ENCODE measurements at places on chromosomes 5 and 9.

GRCh38 chr5:173450188-173450587 is 122.0 kb upstream of the STC2 start:
- no peak for DNase-seq

GRCh38 chr5:61670941-61671340 is 338.9 kb downstream of the ZSWIM6 start:
- DNase-seq, result no peak

DNA sequence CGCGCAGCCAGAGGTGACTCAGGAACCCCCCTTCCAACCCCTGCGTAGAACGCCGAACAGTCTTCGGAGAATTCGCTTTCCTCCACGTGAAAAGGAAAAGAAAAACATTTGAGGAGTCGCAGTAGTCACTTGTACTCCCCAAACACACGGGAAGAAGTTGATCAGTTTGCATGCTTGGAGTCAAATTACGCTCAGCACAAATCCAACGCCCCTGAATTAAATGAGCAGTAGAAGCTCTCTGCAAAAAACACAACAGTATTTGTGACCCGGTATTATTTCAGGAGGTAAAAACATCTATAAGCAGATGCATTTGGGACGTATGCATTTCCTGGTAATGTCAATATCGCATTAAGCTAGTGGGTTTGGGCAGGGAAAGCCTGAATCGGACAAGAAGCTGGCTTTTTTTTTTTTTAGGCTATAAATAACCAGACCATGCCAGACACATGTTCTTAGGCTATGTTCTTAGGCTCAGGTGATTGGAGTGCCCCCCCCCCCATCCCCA is 854 bp upstream of the ARL15 start:
- peak; percentile 27 for DNase-seq

- no peak for DNase-seq
These were observed 56.8 kb upstream of the SYNPO start for GRCh38 chr5:150583541-150584225.

DNA sequence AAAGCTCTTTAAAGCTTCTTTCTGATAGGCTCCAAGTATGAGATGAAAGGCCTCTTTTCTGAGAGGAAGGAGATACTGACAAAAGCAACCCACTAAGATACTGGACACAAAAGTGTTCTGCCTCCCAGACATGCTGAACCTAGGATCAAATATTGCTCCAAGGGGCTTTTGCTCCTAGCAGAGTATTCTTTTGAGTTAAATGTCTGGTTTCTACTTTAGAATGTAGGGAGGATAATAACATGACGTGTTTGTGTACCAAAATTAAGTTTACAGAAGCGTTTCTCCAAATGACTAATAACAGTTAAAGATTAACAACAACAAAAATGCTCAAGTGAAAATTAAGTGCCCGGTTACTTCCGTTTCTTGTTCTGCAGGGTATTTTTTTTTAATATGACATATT is 2293.3 kb upstream of the C9orf72 start:
- no peak for DNase-seq

GRCh38 chr5:115842089-115842935 is 577 bp downstream of the AP3S1 start:
- peak; percentile 75 for DNase-seq

GRCh38 chr5:83568186-83568585 is 96.6 kb downstream of the VCAN start:
- DNase-seq, result peak; percentile 57

DNA sequence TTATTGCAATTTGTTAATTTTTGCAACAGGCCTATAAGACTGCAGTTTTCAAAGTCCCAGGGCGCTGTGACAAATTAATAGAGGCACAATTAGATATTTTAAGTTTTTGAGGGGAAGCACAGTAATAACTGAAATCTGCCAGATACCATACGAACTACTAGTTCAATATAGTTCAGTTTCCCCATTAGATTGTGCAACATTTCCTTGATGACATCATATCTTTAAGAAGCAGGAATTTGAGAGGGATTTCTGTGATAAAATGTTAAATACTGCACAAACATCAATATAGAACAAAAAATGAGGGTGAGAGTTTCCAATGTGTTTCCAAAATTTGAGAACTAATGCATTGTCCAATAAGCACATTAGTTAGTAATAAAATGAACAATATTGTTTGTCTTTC is 56.7 kb upstream of the GRIN3A start:
- no peak for DNase-seq

DNA sequence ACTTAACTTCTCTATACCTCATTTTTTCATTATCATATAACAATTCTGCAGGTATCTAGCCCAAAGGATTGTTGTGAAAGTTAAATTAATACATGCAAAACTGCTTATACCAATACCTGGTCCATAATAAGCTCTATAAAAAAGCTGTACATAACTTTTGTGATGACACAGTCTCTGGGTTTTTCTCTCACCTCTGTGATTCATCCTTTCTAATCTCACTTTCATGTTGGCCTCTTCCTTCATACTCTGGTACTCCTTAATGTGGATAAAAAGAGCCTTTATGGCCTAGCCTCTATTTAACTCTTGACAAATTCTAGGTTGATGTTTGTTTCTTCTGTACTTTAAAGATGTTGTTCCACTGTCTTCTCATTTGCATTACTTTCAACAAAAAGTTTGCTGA is 162.9 kb upstream of the ACOT12 start:
- DNase-seq, result no peak

GRCh38 chr9:16964228-16964627 is 93.8 kb upstream of the BNC2 start:
- DNase-seq, result no peak

DNA sequence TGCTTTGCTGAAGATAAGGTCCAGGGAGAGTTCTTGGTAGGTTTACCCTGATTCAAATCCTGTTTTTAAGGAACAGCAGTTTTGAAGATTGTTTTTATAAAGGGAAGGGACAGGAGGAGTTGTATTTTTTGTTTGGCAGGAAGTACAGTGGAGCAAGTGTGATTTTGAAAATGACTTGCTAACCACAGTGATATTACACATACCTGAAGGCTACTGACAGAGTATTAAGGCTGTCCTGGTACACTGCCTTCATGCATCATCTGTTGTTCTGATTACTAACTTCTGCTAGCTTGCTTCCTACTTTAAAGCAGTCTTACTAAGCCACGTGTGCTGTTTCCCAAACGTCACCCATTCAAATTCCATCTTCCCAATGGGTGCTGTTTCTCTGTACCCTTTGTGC is 559.5 kb upstream of the SGCD start:
- DNase-seq, result no peak

GRCh38 chr9:71604197-71605063 is 163.9 kb downstream of the CEMIP2 start:
- peak; percentile 82 for DNase-seq

- DNase-seq, result no peak
These were observed 6.4 kb upstream of the AGPAT2 start for GRCh38 chr9:136693490-136694162.

- DNase-seq, result peak; percentile 10
These were observed 229.2 kb upstream of the MAP3K1 start for GRCh38 chr5:56585999-56586691.

DNA sequence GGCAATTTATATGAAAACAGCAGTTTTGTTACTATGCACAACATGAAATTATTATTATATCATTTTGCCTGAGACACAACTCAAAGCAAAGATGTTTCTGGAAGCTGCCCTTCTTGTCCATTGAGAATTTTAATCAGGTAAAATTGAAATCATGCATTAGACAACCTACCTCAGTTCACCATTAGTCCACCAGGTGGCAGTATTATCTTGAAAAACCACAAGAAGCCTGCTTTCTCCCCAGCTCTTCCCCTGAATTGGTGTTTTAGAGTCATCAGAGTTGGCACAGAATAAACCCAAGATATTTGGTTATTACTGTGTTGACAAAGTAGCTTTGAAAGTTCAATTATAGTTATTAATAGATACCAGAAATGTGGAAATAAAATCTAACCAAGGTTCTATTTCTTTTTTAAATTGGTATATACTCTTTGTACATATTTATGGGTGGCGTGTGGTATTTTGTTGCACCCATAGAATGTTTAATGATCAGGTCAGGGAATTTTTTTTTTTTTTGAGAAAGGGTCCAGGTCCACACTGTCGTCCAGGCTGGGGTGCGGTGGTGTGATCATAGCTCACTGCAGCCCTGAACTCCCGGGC is 25.7 kb downstream of the UTP15 start:
- peak; percentile 92 for DNase-seq

- no peak for DNase-seq
These were observed 247.5 kb downstream of the TMEM161B start for GRCh38 chr5:88021141-88021540.

DNA sequence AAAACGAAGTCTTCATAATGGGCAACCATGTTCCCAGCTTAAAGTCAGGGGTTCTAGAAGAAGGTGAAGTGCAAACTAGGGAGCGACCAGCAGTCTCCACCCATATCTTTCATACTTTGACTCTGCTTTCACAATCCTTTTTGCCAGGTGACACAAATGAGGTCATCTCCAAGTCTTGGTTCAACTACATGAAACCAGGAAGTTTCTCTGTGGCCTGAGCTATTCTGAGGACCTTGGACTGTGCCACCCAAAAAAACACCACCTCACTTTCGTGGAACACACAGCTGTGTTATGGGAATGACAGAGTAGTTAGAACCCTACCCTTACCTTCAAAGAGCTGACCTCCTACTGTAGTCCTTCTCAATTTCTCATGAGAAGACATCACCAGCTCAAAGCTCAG is 309.2 kb downstream of the AGTPBP1 start:
- no peak for DNase-seq

DNA sequence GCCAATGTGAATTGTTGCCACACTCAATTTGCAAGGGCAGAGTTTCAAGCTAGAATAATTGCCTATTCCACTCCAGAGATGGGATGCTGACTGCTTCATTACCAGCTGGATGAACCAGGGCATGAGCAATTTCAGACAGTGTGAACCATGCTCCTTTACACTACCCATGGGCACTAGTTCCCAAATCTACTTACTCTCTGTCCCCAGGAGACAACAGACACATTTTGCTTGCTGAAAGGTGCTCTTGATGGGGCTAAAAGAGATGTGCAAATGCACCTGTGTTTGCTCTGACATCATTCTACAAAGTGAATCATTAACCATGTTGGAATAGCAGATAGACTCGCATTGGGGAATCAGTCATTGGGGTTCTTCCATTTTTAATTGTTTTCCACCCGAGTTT is 522.3 kb upstream of the NUDT12 start:
- DNase-seq, result no peak

GRCh38 chr5:93874080-93874479 is 132.7 kb upstream of the POU5F2 start:
- DNase-seq, result peak; percentile 74

DNA sequence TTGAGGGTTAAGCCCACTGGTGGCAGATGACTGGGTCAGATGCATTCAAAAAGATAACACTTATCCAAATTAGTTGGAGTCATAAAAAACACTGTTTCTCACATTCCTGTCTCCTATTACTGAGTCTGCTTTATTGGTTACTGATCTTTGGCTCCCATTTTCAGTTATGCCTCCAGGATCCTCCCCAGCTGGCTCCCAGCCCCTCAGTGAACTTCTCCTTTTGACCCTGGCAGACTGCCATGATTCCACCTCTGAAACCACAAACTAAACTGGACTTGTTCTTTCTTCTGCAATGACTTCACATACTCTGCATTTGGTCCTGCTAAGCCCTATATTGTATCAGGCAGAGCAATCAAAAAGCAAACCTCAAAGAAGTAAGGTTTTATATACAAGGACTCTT is 860.8 kb upstream of the DMAC1 start:
- no peak for DNase-seq

DNA sequence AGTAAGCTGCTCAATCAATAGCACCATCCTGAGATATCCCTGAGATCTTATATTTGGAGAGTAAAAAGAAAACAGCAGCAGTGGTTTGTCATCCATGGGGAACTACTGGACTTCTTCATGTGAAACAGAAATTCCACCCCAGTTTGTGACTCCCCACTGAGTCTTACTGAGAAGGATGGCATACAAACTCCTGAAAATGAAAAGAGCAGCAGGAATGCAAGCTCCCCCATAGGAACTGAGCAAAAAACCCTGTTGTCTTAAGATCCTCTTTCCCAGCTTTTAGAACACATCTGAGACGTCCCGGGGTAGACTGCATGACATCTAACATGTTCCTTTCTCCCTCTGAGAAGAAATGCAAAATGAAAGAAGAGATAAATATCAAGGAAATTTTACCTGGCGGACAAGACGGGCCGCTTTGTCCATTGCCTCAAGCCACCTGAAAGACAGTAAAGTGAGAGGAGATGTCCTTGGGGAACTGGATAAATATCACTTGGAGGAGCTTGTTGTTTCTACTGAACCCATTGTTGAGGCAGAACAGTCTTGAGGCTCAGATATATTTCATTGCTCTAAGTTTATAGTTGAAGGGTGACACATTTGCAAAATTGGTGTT is 117.1 kb downstream of the NUDT12 start:
- no peak for DNase-seq

DNA sequence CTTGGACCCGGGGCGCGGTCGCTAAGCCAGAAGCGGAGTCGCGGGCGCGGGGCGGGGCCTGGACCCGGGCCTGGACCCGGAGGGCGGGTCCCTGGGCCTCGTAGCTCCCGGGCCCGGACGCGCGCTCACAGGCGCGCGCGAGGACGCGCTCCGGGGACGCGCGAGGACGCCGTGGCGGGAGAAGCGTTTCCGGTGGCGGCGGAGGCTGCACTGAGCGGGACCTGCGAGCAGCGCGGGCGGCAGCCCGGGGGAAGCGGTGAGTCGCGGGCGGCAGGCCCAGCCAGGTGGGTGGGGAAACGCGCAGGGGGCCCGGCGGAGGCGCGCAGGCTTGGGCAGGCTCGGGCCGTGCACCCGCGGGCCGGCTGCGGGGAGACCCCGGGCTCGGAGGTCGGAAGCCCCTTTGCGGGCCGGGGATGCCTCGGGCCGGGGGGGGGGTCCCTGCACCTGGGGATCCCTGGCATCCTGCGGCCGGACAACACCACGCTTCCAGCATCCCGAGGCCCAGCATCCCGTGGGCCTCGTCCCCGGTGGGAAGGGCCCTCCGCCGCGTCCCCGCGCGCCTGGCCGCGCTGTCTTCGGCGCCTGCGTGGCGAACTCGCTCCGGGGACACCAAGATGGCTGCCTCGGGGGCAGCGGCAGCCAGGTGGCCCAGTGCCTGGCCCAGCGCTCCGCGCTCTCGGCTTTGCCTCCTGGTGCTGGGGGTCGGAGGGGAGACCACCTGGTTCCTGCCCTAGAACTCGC is at the start of gene SFXN1:
SFXN1 (plus strand) TSS at position 177 of the 741 bp plus-strand sequence. CDS start 13,544 bp downstream, outside the sequence.
- peak; percentile 75 for DNase-seq

GRCh38 chr5:180720486-180720885 is 19.4 kb downstream of the OR2Y1 start:
- DNase-seq, result no peak

- no peak for DNase-seq
These were observed 679.8 kb upstream of the FTMT start for GRCh38 chr5:121171834-121172233.

- peak; percentile 25 for DNase-seq
These were observed 52.9 kb upstream of the PTPDC1 start for GRCh38 chr9:94031380-94031779.

GRCh38 chr5:1376981-1377380 is 32.1 kb upstream of the CLPTM1L start:
- no peak for DNase-seq

GRCh38 chr5:1075931-1076330 is 35.9 kb downstream of the SLC12A7 start:
- no peak for DNase-seq

- peak; percentile 6 for DNase-seq
These were observed 63.1 kb downstream of the CHD1 start for GRCh38 chr5:98865690-98866089.
